ENCODE measurements at places on chromosomes 12 and 14. TPM values are rescaled to one million over a fixed set of nuclear protein-coding genes. Genes with fewer than 3 reads are reported as not detected.
A peak's percentile ranks its signal among the peaks of the same experiment; 100 is the strongest.

The TAS2R43 gene
- 8.5 TPM for total RNA-seq

The GLIPR1L2 gene
- total RNA-seq, result 2.1 TPM

The CEP83 gene
- 24.5 TPM for total RNA-seq

The SYT1 gene
- 0.99 TPM for total RNA-seq

The IGF1 gene
- total RNA-seq, result 14.0 TPM

The CLEC9A gene
- total RNA-seq, result 0.99 TPM

The POTEM gene
- total RNA-seq, result not detected

The NFATC4 gene
- 33.7 TPM for total RNA-seq

The RFX4 gene
- not detected for total RNA-seq

The ANKRD52 gene
- total RNA-seq, result 11.0 TPM

The FBRSL1 gene
- total RNA-seq, result 5.0 TPM

The MLF2 gene
- total RNA-seq, result 76.3 TPM

The SLCO1C1 gene
- total RNA-seq, result 2.1 TPM

GRCh38 chr14:96129128-96129736 is 75.4 kb upstream of the BDKRB2 start:
- DNase-seq, result no peak

DNA sequence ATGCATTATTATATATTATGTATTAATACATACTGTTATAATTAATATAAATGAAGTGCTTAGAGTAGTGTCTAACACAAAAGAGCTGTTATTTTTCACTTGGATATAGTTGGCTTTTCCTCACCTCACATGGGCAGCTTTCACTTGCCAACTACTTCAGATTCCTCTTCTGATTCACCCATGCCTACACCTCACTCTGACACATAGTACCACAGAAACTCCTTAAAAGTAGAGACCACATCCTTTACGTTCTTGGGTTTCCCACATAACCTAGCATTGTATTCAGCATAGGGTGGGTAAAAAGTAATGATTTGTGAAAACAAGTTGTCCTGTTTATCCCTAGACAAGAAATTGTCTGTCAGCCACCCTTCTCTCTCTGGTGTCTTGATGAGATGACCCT is 61.0 kb downstream of the DIO2 start:
- DNase-seq, result no peak

- no peak for DNase-seq
Measured at GRCh38 chr14:22464422-22465142, 124.4 kb downstream of the DAD1 start.

GRCh38 chr14:36580856-36581831 is 1.3 kb downstream of the NKX2-8 start:
- DNase-seq, result no peak

DNA sequence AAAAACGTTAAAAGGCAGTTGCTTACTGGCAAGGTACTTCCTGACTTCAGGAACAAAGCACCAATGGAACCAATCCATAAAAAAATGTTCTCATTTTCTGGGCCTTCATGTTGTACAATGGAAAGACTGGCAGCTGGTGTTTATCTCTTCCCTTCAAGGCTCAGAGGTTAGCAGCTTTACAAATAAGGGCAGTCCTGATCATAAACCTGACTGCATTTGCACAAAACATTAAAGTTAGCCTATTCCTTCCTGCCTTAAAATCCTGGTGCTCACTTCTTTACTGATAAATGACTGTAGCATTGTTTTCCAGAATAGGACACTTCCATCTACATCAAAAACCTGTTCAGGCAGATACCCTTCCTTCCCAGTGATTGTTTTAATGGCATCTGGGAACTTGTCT is 19.2 kb downstream of the IL26 start:
- DNase-seq, result no peak

DNA sequence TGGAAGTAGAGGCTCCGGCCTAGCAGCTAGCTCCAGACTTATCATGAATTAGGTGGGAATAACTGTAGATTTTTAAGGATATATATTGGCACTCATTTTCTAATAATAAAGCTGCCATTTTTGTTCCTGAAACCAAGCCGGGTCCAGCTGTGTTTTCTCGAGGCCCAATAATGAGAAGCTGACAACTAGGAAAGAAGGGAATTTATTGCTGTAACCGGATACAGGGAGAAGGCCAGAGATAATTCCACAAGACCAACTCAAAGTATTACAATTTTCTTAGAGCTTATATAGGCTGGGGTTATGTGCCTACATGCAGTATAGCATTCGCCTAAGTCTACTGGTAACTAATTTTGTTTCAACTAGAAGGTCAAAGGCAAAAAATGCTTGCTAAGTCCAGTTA is 122.3 kb upstream of the FBXO33 start:
- no peak for DNase-seq

DNA sequence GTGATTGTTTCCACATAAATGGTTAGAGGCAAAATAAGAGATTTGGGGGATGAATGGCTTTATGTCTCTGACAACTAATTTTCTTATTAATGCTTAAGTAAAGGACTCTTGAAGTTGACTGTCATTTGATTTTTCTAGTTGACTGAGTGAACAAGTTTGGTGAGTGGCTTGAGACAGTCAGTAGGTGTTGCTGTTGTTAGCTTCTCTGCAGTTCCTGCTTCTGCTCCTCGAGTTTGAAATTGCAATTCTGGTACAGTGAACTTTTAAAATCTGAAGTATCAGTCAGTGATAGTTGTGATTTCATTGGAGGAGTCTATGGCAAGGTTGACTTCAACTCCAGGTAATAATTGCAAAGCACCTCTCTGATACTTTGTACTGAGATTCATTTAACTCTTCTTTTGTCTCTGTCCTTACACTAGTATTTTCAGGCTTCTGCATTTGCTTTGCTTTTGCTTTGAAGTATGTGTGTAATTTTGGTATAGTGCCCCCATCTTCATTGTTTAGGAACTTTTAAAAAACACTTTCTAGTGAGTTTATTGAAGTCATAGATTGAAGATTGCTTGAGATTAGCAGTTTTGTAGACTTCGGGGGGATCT is 415.5 kb downstream of the PCNX1 start:
- peak; percentile 67 for DNase-seq

GRCh38 chr14:103680491-103681231 is 34.6 kb downstream of the XRCC3 start:
- no peak for DNase-seq

GRCh38 chr12:106090591-106091445 is 47.9 kb downstream of the NUAK1 start:
- no peak for DNase-seq

- no peak for DNase-seq
Measured at GRCh38 chr12:2586156-2587038, 208.4 kb upstream of the FKBP4 start.

GRCh38 chr14:79834868-79835267 is 376.4 kb downstream of the DIO2 start:
- DNase-seq, result no peak

DNA sequence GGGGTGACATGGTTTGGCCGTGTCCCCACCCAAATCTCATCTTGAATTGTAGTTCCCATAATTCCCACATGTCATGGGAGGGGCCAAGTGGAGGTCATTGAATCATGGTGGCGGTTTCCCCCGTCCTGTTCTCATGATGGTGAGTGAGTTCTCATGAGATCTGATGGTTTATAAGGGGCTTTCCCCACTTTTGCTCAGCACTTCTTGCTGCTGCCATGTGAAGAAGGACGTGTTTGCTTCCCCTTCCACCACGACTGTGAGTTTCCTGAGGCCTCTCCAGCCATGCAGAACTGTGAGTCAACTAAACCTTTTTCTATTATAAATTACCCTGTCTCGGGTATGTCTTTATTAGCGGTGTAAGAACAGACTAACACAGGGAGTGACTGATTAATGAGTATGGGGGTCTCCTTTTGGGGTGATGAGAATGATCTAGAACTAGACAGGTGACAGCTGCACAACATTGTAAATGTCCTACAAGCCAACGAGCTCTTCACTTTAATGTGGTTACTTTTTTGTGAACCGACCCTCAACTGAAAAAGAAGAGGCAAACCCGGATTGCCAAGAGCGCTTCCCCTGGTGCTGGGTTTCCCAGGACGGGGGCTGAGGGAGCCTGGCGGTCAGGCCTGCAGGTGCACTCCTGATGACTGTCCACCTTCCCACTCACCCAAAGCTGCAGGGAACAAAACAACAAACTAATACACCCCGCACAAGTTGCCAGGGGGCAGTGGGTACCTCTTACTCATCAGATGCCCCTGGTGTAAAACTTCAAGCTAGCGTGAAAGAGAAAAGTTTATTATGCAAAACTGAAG is 90.1 kb downstream of the NCOR2 start:
- no peak for DNase-seq

DNA sequence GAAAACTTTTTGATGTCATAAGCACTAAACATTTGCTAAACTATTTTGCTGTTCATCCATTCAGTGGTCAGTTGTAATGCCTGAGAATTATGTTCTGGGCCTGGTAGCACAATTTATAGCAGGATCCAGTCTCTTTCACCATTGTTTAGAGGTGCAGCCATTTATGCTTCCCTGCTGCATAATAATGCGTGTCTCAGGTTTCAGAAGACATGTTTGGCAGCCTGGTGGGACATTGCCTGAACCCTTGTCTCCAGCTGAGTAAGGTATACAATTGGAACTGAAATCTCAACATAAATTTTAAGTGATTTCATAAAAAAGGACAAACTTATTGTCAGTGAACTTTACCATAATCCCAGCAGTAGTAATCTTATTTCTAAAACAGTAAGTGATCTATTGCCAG is 94.8 kb downstream of the POLR3B start:
- DNase-seq, result no peak

GRCh38 chr14:100599981-100600380 is 12.8 kb upstream of the BEGAIN start:
- DNase-seq, result no peak

DNA sequence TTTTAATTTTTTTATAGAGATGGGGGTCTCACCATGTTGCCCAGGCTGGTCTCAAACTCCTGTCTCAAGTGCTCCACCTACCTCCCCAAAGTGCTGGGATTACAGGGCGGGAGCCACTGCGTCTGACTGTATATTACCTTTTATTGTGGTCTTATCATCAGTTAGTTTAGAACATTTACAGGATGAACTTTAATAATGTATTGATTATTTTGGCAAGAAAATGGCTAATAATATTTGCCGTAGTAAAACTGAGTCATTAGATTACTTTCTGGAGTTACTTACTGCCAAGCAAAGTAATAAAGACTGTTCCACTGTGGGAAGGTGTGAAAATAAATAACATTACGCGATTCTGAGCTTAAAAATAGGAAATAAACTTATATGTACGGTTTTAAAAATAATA is 21.9 kb upstream of the KDM2B start:
- no peak for DNase-seq

GRCh38 chr14:23951590-23952201 is 1.9 kb upstream of the DHRS4 start:
- DNase-seq, result no peak

- DNase-seq, result no peak
Measured at GRCh38 chr14:92963301-92964123, 40.6 kb downstream of the CHGA start.

DNA sequence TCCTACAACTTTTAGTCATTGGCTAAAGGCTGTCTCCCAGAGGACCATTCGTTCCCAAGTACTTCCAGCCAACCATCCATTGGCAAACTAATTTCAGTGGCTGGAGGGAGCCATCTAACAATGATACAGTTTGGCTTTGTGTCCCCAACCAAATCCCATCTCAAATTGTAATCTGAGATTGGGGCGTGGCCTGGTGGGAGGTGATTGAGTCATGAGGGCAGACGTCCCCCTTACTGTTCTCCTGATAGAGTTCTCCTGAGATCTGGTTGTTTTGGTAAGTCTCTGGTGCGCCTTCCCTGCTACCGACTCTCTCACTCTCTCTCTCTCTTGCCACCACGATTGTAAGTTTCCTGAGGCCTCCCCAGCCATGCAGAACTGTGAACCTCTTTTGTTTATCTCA is 99.7 kb upstream of the FUT8 start:
- no peak for DNase-seq

DNA sequence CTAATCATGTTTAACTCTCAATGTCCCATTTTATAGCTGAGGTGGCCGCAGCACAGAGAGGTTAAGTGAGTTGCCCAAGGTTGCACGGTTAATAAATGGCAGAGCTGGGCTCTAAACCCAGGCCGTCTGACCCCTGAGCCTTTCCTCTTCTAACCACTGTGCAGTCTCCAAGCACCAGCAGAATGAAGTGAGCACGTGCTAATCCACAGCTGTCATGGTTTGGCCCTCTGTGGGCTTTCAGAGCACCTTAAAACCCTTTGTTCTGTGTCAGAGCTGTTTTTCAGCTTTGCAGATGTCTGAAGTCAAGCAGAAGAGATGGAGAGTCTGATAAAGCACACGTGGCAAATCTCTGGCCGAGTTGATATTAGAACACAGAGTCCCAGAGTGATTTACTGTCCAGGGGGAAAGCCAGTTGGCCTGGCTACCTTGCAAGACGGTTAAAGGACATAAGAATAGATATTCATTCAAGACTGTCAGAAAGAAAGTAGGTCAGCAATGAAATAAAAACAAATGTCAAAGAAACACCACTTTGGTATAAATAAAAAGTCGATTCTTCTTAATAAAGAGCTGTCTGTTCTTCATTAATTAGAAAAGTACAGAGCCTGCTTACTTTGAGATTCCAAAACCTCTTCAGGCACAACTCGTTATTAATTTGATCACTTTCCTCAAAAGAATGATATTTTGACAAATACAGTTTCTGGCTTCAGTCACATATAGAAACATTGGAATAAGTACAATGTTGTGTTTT is 107.3 kb downstream of the CRADD start:
- DNase-seq, result peak; percentile 22

- peak; percentile 2 for DNase-seq
Measured at GRCh38 chr12:42284876-42285275, 41.0 kb downstream of the ZCRB1 start.

DNA sequence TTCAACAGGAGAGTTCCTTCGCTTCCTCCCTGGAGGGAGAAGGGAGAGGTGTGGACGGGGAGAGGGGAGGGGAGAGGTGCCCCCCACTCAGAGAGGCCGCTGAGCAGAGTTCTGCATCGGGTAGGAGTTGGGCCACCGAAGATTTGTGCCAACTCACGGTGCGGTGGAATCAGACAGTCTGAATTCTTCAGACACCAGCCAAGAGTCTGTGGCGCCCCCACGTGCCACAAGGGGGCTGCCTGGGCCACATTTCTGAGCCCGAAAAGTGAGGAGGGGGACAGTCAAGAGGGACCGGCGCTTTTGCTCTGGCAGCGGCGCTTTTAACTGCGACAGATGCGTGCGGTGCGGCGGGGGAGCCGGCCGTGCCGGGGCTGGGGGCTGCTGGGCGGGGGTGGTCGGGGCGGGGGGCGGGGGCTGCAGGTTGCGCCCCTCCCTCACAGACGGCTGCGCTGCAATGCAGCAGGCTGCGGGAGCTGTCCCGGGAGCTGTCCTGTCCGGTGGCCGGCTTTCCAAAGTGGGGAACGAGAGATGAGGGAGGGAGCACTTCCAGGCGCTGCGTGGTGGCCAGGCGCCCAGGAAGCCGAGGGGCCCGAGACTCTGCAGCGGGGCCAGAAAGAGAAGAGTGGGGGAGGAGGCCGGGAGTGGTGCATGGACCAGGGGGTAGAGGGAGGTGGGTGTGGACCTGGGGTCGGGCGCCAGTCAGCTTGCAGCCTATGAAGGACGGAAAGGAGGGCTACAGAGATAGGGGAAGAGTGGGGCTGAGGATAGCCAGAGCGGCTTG is 975 bp upstream of the RTL1 start:
- peak; percentile 16 for DNase-seq
